ENCODE measurements at places on chromosomes 11 and 22.

- no peak for DNase-seq
These were observed 8.5 kb upstream of the SLN start for GRCh38 chr11:107720303-107720774.

- DNase-seq, result no peak
These were observed 17.2 kb upstream of the C1QTNF4 start for GRCh38 chr11:47611348-47611794.

- DNase-seq, result no peak
These were observed 17.2 kb downstream of the WEE1 start for GRCh38 chr11:9590717-9591116.

DNA sequence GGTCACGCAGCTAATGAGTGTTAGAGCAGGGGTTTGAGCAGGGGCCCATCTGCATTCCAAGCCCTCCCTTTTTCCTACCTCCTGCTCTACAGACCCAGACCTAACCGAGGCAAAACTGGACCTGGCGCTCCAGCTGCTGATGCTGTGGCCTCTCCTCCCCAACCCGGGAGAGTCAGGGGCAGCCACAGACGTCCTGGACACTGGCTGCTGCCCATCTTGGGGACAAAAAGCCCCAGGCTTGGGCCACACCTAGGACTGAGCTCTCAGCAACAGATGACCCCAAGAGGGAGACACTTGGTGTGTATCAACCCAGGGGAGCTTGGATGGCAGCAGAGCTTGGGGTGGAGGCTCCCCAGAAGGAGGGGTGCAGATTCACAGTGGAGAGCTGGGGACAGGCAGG is 172.6 kb downstream of the ST3GAL4 start:
- DNase-seq, result no peak

DNA sequence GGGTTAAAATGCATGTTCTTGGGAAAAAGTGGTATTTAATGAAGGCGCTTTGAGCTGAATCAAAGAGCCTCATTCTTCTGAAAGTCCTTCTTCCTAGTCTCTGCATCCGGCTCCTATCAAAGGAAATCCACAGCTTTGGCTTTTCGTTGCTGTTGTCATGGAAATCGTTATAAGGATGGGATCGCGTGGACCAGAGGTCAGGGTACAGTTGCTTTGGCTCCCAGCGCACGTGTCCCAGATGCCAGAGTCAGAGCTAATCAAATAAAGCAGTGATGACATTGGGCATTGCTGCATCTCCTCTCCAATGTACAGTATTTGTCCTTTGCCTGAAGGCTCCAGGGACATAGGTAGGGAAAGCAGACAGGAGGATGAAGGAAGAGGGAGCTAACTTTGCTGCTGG is 181.9 kb downstream of the MYO18B start:
- no peak for DNase-seq

DNA sequence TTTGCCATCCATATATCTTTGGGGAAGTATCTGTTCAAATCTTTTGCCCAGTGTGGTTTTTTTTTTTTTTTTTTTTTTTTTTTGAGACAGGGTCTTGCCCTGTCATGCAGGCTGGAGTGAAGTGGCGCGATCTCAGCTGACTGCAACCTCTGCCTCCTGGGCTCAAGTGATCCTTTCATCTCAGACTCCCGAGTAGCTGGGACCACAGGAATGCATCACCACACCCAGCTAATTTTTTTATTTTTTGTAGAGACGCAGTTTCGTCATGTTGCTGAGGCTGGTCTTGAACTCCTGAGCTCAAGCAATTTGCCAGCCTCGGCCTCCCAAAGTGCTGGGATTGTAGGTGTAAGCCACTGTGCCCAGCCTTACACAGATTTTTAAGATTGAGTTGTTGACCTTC is 4.8 kb upstream of the FAM118A start:
- DNase-seq, result no peak

- no peak for DNase-seq
These were observed 34.2 kb upstream of the CSNK2A3 start for GRCh38 chr11:11387207-11387606.

- no peak for DNase-seq
These were observed 80.8 kb upstream of the PITPNB start for GRCh38 chr22:27999876-28000275.

GRCh38 chr11:41449483-41450050 is 9.9 kb downstream of the LRRC4C start:
- no peak for DNase-seq

DNA sequence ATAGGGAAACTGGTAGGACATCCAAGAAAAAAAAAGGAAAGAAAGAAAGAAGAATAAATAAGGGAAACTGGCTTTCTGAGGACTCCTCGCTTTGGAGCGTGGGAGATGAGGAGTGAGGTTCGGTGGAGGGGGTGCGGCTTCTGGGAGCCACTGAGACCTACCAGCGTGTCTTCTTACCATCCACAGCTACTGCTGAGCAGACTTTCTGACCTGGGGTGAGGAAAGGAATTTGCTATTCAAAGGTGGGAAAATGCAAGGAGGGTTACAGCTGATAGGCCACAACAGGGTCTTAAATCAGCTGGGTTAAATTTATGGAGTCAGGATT is 488 bp upstream of the SELENOM start:
- DNase-seq, result no peak

DNA sequence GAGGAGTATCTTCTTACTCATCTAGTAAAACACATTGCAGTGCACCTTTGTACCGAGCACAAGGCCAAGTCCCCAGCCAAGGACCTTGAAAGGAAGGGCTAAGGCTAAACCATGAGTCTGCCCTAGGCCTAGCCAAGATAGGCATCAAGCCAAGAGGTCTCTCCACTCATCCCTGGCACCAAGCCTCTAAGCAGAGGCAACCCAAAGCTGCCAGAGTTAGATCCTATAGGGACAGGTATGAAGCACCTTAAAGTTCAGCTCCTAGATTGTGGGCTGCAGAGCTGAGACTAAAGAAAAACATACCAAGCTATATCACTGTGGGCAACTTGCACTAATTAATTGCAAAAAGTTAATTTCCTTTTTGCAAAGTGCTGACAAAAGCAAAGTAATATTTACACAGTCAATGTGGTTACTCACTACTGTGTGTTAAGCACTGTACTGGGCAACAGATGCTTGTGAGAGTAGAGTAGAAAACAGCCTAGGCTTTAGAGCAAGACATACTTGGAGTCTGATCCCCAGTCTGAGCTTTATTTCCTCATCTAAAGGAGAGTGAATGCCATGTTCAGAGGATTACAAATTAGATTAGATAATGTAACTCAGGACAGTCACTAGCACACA is 7.2 kb downstream of the COA4 start:
- no peak for DNase-seq

GRCh38 chr11:126411971-126412381 is 56.5 kb downstream of the ST3GAL4 start:
- no peak for DNase-seq

- DNase-seq, result no peak
These were observed 28.9 kb upstream of the CARD18 start for GRCh38 chr11:105168457-105168856.

- DNase-seq, result no peak
These were observed 24.7 kb downstream of the PLEKHA7 start for GRCh38 chr11:16989554-16989953.

DNA sequence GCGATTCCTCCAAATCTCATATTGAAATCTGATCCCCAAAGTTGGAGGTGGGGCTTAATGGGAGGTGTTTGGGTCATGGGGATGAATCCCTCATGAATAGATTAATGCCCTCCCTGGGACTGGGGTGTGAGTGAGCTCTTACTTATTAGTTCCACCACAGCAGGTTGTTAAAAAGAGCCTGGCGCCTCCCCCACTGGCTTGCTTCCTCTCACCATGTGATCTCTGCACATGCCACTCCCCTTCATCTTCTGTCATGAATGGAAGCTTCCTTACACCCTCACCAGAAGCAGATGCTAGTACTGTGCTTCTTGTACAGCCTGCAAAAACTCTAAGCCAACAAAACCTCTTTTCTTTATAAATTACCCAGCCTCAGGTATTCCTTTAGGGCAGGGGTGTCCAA is 8.8 kb downstream of the RRAS2 start:
- DNase-seq, result no peak

DNA sequence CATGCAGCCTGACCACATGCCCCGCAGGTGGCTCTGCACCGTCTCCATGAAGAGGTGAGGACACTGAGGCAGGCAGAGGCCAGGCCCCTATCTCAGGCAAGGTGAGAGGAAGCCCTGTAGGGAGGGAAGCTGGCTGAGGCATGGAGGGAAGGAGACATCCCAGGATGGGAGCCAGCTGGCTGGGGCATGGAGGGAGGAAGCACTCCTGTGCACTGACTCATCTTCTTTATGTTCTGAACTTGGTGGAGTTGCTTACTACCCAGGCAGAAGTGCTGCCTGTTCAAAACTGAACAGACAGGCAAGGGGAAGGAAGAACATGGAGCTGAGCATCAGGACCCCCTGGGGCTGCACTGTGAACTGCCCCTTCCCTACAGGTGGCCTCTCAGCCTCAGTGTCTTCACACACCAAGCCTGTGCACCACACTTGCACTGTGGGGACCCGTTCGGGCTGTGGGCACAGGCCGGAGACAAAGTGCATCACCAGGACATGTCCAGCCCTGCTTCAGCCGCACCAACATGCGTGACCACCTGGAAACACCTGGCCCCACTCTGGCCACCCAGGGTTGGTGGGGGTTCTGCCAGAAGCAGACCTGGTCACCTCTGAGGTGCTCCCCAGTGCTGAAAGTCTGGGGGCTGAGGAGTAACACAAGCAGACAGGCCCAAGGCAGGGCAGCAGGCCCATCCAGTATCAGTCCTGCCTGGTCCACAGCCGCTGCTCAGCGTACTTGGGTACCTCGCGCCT is 55.5 kb downstream of the DGCR2 start:
- no peak for DNase-seq

- DNase-seq, result no peak
These were observed 85.2 kb upstream of the PPARA start for GRCh38 chr22:46064966-46065666.

DNA sequence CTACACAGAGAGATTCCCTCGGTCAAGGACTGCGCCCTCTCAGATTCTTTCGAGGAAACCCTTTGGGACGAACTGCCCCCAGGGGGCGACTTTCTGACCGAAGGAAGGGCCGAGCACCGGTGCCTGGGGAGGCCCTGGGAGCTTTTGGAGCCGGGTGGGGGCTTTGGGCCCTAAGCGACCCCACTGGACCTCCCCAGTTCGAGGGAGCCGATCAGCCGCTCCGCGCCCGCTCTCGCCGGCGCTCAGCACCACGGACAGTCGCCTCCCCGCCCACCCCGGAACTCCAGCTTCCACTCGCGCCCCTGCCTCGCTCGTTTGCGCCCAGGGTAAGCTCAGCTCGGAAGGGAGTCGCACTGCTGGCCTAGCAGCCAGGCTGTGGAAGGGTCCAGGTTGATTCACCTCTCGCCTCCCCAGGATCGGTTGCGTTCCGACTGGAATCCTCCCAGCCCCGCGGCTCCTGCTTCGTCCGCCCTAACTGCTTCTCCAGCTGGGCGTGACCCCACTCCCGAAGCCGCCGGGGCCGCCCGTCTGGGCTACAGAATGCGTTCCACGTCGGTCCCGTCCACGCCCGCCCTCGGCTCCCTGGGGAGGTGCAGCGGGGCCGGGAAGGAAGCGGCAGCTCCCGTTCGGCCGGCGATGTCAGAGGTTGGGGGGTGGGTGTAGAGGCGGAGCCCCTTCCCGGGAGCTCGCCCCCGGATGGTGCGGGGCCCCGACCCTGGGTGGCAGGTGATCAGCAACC is 428 bp downstream of the SCN3B start:
- no peak for DNase-seq

DNA sequence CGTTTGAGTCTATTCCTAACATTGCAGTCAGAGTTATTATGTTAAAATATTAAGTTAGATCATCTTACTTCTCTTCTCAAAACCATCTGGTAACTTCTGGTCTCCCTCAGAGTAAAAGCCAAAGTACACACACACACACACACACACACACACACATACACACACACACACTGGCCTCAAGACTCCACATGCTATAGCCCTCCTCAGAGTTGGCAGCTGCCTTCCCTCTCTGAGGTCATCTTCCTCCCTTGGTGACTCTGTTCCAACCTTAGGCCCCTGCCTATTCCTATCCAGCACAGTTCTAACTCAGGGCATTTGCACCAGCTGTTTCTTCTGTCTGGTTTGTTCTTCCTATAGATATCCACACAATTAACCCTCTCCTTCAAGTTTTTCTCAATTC is 272.0 kb upstream of the SESN3 start:
- no peak for DNase-seq

DNA sequence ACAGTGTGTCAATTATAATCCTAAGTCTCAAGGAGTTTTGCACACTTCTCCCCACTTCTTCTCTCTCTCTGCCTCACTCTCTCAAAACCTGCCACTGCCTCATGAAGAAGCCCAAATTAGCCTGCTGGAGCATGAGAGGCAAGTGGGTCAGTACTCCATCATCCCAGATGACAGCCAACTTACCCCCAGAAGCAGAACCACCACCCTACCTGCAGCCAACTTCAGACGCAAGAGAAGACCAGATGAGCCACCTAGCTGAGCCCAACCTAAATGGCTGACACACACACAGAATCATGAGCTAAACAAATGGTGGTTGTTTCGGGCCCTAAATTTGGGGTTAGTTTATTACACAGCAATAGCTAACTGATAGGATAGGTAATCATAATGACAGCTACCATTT is 61.2 kb downstream of the CD82 start:
- no peak for DNase-seq

DNA sequence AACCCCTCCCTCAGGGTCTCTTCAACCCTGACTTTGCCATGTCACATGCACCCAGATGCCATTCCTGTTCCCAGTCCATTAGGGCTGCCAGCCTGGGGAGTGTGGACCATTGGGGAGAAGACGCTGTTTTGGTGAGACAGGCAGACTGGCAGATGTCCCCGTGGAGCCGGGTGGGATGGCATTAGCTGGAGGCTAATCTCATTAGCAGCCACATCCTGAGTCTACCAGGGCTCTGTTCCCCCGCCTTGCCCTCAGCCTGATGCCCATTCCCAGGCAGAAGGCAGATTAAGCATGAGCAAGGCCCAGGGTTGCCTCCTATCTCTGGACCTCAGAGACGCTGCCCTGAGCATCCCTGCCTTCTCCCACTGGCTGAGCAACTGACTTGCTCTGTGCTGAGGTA is 46.4 kb upstream of the ALX4 start:
- no peak for DNase-seq

DNA sequence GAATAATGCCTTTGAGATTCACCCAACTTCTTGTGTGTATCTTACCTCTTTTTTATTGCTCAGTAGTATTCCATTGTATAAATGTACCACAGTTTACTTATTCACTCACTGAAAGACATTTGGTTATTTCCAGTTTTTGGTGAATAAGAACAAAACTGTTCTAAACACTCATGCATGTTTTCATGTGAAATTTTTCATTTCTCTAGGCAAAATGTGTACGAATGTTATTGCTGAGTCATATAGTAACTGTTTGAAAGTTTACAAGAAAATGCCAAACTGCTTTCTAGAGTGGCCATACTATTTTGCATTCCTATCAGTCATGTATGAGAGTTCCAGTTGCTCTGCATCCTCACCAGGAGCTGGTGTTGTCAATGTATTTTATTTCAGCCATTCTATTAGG is 8.8 kb upstream of the EMSY start:
- no peak for DNase-seq
